IPS DF 6.9 (cell line): ENCODE measurements at places on chromosomes 3 and 15.

DNA sequence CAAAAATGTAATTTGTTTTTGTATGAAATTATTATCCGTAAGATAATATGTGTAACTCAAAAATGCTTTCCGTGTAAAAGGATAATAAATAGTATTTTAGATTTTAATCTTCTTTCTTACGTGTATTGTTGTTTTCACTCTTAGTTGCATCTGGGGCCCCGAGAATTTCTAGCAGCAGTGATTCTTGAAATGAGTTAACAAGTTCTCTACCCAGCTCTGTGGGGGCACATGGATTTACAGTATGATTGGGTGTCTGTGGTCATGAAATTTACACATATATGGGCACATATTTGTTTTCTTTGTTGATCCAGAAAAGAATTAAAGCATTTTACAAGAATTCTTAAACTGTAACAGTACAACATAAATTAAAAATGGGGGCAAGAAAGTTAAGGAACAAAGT, 145.9 kb upstream of the LRRFIP2 start:
- no peak for DNase-seq
- H3K4me3 ChIP-seq = no peak overlapping the region
- H3K27ac ChIP-seq = no peak overlapping the region

- no peak overlapping the region for H3K4me3 ChIP-seq
- DNase-seq = no peak
- no peaks in the 10 kb centered on the region for H3K36me3 ChIP-seq
- no peaks in the 10 kb centered on the region for H3K27me3 ChIP-seq
Observed at GRCh38 chr3:55720614-55721013, 233.5 kb upstream of the WNT5A start.

- DNase-seq = no peak
- no peak overlapping the region for H3K27ac ChIP-seq
- H3K4me3 ChIP-seq = no peak overlapping the region
- H3K27me3 ChIP-seq = no peaks in the 10 kb centered on the region
Observed at GRCh38 chr3:46186471-46187340, 21.4 kb downstream of the CCR1 start.

DNA sequence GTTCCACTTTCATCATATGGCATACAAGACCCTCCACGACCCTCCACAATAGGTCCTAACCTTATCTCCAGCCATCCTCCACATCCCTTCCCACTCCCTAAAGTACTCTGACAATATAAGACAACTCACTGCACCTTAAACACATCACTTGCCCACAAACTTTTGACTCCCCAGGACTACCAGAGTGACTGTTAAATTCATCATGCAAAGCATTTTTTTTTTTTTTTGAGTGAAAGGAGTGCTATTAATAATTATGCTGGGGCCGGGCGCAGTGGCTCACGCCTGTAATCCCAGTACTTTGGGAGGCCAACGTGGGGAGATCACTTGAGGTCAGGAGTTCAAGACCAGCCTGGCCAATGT, 55.8 kb downstream of the OSBPL10 start:
- no peaks in the 10 kb centered on the region for H3K36me3 ChIP-seq
- H3K27me3 ChIP-seq = no peaks in the 10 kb centered on the region
- H3K4me1 ChIP-seq = no peaks in the 10 kb centered on the region
- no peak overlapping the region for H3K4me3 ChIP-seq
- no peak for DNase-seq

DNA sequence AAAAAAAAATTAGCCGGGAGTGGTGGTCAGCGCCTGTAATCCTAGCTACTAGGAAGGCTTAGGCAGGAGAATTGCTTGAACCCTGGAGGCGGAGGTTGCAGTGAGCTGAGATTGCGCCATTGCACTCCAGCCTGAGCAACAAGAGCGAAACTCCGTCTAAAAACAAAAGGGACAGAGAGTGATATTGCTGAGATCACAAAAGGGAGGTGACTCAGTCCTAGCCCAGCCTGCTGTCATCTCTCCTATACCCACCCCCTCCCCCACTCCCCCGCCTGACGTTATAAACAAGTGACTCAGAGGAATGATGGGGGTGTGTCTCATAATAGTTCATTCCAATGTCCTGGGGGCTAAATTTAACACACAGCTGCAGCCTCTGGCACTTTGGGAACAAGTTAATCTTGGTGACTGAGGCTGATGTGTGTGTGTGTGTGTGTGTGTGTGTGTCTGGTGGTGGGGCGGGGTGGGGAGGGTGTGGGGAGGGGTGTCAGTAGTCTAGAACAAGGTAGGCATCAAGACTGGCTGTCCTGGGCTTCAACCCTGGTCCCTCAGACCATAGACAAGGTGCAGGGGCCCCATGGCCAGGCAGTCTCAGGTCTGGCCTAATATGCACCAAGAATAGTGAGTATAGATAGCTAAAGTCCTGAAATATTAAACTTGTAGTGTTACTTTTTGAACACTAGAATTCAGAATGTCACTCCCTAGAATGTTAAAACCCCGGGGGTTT, 1.3 kb upstream of the KLHL40 start:
- H3K27ac ChIP-seq = no peak overlapping the region
- no peaks in the 10 kb centered on the region for H3K36me3 ChIP-seq
- no peaks in the 10 kb centered on the region; the same call in 1 of the 2 replicates for H3K4me1 ChIP-seq
- no peaks in the 10 kb centered on the region for H3K27me3 ChIP-seq
- no peak for DNase-seq

DNA sequence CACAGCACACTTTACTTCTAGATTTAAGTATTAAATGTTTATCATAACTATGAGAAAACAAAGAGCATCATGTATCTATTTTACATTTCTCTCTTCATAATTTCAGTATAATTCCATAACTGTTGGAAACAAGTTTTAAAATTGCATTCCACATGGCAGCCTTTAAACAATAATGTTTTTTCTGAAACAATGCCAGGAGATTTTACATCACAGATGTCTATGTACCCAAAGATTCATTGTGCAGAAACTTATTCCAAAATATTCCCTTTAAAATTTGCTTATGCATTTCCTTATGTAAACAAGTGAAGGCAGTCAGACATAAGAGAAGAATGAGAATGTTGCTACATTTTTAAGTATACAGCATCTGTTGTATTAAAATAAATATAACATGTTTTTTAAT, 324.9 kb upstream of the COL8A1 start:
- H3K27me3 ChIP-seq = no peaks in the 10 kb centered on the region
- H3K36me3 ChIP-seq = no peaks in the 10 kb centered on the region
- H3K4me1 ChIP-seq = no peaks in the 10 kb centered on the region
- no peak for DNase-seq
- no peak overlapping the region for H3K27ac ChIP-seq

DNA sequence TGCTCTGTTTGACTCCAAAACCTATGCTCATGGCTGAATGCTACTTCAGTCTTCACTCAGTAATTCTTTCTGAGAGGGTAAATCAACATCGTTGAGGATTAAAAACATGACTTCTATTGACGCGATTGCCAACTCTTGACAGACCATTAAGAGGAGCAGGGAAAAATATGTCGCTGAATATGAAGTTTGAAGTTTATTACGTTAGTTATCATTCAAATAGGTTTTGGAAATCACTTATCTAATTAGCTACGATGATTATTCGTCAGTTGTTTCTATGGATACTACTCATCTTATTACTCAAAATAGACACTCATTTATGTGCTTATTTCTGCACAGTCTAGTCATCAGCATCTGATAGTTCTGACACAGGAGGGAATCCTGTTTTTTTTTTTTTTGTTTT, 279.2 kb upstream of the TBL1XR1 start:
- H3K36me3 ChIP-seq = no peaks in the 10 kb centered on the region
- H3K4me1 ChIP-seq = no peaks in the 10 kb centered on the region
- no peak for DNase-seq
- no peak overlapping the region for H3K4me3 ChIP-seq
- no peaks in the 10 kb centered on the region for H3K27me3 ChIP-seq
- H3K27ac ChIP-seq = no peak overlapping the region

DNA sequence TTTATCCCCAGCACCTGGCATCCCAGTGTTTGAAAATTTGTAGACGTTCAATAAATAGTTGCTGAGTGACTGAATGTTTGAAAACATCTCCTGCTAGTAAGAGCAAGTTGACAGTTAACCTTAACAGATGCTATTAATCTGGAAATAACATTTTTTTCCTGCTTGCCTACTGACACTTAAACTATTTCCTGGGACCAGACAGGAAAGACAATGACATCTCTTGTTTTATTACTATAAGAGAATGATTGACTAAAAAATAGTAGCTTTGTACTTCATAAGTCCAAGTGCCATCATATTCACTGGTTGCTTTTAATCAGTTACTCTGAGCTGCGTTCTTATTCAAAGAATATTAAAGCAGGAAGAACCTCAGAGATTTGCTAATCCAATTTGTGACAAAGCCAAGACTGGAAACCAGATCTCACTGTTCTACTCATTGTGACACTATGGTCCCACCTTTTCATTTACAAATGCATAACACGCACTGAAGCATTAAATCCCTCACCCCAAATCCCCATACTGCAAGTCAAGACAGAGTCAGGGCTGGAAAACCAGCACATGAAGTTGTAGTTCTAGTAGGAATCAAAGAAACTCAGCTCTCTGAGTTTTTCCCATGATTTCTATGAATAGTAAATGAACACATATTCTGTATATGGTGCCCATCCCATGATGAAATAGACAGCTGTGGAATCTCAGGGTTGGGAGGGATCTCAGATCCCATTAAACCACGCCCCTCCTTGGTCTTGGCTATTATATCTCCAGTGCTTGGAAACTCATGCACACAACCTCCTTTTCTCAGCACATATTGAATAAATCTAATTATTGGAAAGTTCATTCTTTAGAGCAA, 212.7 kb upstream of the P2RY1 start:
- no peaks in the 10 kb centered on the region for H3K27me3 ChIP-seq
- H3K4me1 ChIP-seq = no peaks in the 10 kb centered on the region
- no peak overlapping the region for H3K4me3 ChIP-seq
- no peak overlapping the region for H3K27ac ChIP-seq
- no peaks in the 10 kb centered on the region for H3K36me3 ChIP-seq

DNA sequence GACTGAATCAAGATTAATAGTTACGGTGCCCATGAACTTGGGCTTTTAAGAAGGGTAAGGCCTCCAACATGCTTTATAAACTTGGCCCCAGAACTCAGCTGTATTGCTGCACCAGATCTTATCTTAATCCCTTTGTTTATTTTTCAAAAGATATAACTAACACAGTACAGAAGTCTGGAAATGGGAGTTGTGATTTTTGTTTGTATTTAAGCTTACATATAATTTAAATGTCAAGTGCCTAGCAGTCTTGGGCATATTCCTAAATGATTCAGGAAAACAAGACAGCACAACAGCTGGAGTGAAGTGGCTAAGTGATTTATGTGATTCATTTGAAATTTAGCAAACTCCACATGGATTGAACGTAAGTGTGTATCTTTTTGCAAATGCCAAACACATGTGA, 56.2 kb downstream of the NBEAL2 start:
- peaks cover 9% of the 10 kb centered on the region; the same call in 1 of the 2 replicates for H3K36me3 ChIP-seq
- H3K27me3 ChIP-seq = no peaks in the 10 kb centered on the region
- DNase-seq = no peak
- H3K4me1 ChIP-seq = no peaks in the 10 kb centered on the region
- no peak overlapping the region for H3K4me3 ChIP-seq

DNA sequence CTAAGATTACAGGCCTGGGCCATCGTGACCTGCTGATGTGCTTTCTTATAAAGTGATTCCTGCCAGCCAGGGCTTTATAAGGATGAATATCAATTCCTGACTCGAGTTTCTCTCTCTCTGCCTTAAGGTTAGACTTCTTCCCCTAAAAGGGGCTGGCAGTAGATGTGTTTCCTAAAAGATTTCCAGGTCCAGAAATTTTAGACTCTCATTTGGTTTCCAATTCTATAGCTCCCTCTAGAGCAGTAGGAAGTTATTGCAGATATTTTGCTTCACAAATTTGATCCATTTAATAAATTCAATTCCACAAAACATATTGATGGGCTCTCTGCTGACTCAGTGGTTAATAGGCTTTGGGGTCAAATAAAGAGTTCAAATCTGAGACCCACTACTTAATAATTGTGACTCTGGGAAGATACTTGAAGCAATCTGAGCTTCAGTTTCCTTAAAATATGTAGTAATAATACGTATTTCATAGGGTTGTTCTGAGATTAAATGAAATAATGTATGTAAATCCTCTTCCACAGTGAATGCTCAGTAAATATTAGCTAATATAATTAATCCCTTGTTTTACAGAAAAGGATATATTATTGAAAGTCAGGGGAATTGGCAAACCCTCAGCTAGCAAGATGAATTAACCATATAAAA, 2.1 kb downstream of the TRIM69 start:
- no peak for DNase-seq
- no peaks in the 10 kb centered on the region for H3K36me3 ChIP-seq
- no peaks in the 10 kb centered on the region for H3K27me3 ChIP-seq
- H3K4me1 ChIP-seq = no peaks in the 10 kb centered on the region
- H3K4me3 ChIP-seq = no peak overlapping the region
- no peak overlapping the region for H3K27ac ChIP-seq

GRCh38 chr3:105967117-105967516, 98.3 kb upstream of the CBLB start:
- no peaks in the 10 kb centered on the region for H3K27me3 ChIP-seq
- H3K4me3 ChIP-seq = no peak overlapping the region
- H3K4me1 ChIP-seq = no peaks in the 10 kb centered on the region
- no peak overlapping the region for H3K27ac ChIP-seq
- no peak for DNase-seq

GRCh38 chr3:168417016-168417415, 321.3 kb upstream of the GOLIM4 start:
- no peaks in the 10 kb centered on the region for H3K4me1 ChIP-seq
- no peak overlapping the region for H3K27ac ChIP-seq
- DNase-seq = no peak
- no peaks in the 10 kb centered on the region for H3K36me3 ChIP-seq
- no peaks in the 10 kb centered on the region for H3K27me3 ChIP-seq

- H3K4me1 ChIP-seq = no peaks in the 10 kb centered on the region
- no peak overlapping the region for H3K4me3 ChIP-seq
- H3K36me3 ChIP-seq = peaks cover 7% of the 10 kb centered on the region; the same call in 1 of the 2 replicates
- H3K27me3 ChIP-seq = no peaks in the 10 kb centered on the region
Observed at GRCh38 chr15:79875213-79875612, 21.6 kb downstream of the MTHFS start.

GRCh38 chr3:161222662-161223061, 1.6 kb downstream of the NMD3 start:
- no peaks in the 10 kb centered on the region for H3K27me3 ChIP-seq
- DNase-seq = no peak
- H3K27ac ChIP-seq = no peak overlapping the region
- no peaks in the 10 kb centered on the region for H3K4me1 ChIP-seq

DNA sequence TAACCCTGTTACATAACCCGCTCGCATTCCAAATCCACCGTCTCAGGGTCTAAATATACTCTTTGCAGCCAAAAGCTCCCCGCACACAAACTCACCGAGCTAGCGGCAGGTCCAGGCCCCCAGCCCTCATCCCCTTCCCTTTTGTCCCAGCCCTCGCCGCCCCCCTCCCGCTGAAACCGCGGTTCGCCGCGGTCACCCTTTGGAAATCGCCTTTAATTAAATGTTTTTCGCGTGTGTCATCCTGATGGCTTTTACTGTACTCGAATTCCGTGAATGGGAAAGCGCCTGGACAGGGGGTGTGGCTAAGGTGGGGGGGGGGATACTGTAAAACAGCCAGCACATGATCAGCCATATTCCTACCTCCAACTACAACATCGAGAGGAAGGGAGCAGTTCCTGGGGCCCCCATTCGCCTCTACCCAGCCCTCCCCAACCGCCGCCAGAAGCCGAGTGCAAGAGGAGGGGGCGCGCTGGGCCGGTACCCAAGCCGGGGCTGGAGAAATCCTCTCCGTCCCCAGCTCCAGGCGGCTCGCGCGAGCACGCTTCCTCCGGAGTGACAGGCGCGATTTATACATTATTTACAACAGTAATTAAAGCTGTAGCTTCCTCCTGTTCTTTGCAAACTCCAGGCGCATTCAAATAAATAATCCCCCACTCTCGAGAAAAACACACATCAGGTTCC, 1.7 kb downstream of the RORA start:
- no peaks in the 10 kb centered on the region; the same call in 1 of the 2 replicates for H3K27me3 ChIP-seq
- peak overlapping the region; percentile 93; the same call in 1 of the 2 replicates for H3K4me3 ChIP-seq
- H3K27ac ChIP-seq = no peak overlapping the region
- peaks cover 5% of the 10 kb centered on the region; the same call in 1 of the 2 replicates for H3K4me1 ChIP-seq
- H3K36me3 ChIP-seq = no peaks in the 10 kb centered on the region
